ENCODE measurements at places on chromosomes 5 and 9. TPM values are rescaled to one million over a fixed set of nuclear protein-coding genes. Genes with fewer than 3 reads are reported as not detected.

- DNase-seq: no peak
These were observed 63.8 kb upstream of the S1PR3 start for GRCh38 chr9:88927510-88927909.

Gene ADGRD2
- 0.17 TPM for polyA plus RNA-seq

Gene LURAP1L
- 19.4 TPM for polyA plus RNA-seq

- no peak for DNase-seq
These were observed 285.7 kb downstream of the HCN1 start for GRCh38 chr5:45410304-45410995.

- no peak for DNase-seq
These were observed 59.8 kb upstream of the GOLPH3 start for GRCh38 chr5:32233696-32234447.

- DNase-seq: no peak
These were observed 58.4 kb upstream of the NUDT12 start for GRCh38 chr5:103620851-103621547.

DNA sequence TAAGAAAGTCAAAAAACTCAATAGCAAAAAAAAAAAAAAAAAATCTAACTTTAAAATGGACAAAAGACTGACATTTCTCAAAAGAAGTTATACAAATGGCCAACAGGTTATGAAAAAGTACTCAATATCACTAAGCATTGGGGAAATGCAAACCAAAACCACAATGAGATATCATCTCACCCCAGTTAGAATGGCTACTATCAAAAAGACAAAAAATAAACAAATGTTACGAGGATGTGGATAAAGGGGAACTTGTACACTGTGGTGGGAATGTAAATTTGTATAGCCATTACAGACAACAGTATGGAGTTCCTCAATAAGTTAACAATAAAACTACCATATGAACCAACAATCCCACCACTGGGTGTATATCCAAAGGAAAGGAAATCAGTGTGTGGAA, 37.2 kb downstream of the ENC1 start:
- no peak for DNase-seq

Gene C5orf58
- polyA plus RNA-seq: 0.11 TPM

DNA sequence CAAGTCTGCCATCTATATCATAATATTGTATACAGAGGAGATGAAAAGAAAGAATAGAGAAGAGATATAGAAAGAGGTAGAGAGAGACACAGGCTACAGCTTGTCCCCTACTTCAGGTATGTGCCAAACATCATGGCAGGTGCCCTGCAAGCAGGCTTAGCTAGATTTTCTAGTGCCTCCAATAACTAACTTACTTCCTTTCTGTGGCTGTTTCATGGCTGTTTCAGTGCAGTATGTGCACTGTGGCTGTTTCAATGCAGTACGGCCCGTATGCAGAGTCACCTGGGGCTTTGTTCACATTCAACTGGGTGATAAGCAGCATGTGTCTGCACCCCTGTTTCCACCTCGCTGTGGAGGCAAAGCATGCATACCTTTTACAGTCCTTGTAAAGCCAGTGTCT, 327.2 kb downstream of the NTRK2 start:
- no peak for DNase-seq

Measured in renal pelvis (tissue), 12 donors.